ENCODE measurements at places on chromosomes 3 and 15.

- DNase-seq: no peak
Measured at GRCh38 chr3:128112357-128112968, 11.1 kb downstream of the RUVBL1 start.

DNA sequence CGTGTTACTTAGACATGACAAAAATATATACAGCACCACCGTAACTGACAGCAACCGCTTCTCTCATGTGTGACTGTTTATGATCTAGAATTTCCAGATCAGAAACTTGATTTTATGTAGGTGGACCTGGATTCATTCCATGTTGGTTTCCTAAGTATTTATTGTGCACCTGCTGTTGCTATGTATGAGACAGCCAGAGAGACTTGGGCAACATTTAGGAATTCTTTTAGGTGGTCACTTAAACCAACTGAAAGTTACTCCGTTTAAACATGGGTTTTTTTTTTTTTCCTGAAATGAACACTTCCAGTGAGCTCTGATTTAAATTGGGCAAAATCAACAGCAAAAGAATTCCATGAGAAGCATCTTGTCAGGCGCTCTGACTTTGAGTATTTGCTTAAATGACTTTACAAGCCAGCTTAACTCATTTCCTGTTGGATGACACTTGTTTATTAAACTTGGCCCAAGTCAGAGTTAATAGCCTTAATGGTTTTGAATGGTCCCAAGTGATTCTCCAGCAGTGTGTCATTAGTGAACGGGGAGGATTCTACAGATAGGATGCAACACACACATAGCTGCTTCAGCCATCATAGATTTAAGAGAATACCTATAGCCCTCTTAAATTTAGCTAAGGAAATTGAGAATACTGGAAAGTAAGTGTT lies 31.8 kb downstream of the MITF start:
- DNase-seq: no peak

- DNase-seq: no peak
Measured at GRCh38 chr3:192747746-192748145, 20.4 kb upstream of the FGF12 start.

DNA sequence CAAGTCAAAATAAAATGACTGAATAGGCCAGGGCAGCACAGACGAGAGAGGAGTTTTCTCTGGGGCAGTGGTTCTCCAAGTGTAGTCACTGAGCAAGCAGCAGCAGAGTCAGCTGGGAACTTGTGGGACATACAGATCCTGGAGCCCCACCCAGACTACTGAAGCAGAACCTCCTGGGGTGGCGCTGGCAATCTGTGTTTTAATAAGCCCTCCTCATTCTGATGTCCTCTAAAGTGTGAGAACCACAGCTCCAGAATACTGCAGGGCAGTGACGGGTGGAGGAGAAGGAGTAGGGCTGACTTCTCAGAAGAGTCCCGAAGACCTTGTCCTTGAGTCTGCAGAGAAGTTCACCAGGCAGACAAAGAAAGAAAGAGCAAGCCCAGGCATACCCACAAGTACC lies 251.3 kb upstream of the HES1 start:
- no peak for DNase-seq

GRCh38 chr3:64179860-64180259 lies 45.4 kb downstream of the PRICKLE2 start:
- DNase-seq: no peak

Data from body of pancreas (tissue), 4 donors.